Urothelium cell line (cell line): ENCODE measurements at places on chromosomes 6 and 20.
A peak's percentile ranks its signal among the peaks of the same experiment; 100 is the strongest.

DNA sequence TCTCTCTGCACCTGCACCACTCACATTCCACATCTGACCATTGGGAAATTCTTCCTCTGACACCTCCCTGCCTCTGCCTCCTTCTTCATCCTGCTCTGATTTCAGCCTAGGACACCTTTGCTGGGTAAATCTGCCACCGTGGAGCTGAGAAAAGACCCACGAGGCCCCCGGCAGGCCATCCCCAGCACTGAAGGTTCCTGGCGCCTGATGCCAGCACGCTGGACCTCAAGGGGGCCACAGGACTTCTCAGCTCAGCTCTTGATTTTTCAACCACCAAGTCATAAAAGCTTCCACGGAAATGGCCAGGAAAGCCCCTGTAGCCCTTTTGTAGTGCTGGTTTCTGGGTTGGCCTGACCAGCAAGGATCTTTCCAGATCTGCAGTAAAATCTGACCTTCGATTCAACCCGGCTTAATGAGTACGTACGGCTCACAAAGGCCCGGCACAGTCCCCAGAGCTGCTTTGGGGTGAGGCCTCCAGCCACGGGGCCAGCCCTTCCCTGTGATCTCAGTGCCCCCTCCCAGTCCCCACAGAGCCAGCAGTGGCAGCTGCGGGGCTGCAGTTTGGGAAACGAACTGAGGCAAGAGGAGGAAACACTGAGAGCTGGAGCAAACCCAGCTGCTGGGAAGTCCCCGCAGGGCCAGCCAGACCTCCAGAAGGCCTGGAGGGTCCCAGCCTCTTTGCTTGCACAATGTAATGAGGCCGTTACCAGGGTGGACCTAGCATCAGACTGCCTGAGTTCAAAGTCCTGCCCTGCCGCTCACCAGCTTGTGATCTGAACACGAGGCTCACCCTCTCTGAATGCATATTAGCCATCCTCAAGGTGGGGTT, 157.5 kb downstream of the BMP7 start:
- no peak for DNase-seq

- no peak for DNase-seq
Measured at GRCh38 chr6:37311741-37312473, 41.9 kb upstream of the RNF8 start.

GRCh38 chr6:37691904-37692806, 5.5 kb downstream of the MDGA1 start:
- DNase-seq = peak; percentile 89

- no peak for DNase-seq
Measured at GRCh38 chr20:37385176-37385575, 39.2 kb downstream of the SRC start.

GRCh38 chr6:28239636-28240035, 12.4 kb downstream of the ZKSCAN4 start:
- no peak for DNase-seq

GRCh38 chr6:138307816-138308730, 69.6 kb upstream of the SMIM28 start:
- peak; percentile 29 for DNase-seq

GRCh38 chr20:24007073-24007595, 18.6 kb upstream of the GGTLC1 start:
- DNase-seq = no peak

- no peak for DNase-seq
Measured at GRCh38 chr6:96164802-96165201, 149.0 kb downstream of the FUT9 start.

DNA sequence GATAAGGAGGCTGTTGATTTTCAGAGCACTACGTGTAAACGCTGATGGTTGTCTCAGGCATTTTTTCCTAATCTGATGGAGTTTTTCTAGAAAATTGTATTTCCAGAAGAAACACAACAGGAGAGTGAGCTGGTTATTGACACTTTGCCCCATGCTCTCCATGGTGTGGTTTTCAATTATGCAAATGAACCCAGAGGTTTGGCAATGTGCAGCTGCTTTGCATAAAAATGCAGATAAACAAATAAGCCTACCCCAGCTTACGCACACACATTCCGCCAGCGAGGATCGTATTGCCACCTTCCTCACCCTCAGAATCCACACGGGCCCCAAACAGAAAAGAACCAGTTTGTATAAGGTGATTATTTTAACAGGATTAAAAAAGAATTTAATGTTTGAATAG, 45.1 kb upstream of the FRMD1 start:
- DNase-seq = no peak

- no peak for DNase-seq
Measured at GRCh38 chr20:21361266-21361665, 36.1 kb downstream of the NKX2-4 start.

- no peak for DNase-seq
Measured at GRCh38 chr6:136656121-136656520, 105.9 kb upstream of the MAP7 start.

- no peak for DNase-seq
Measured at GRCh38 chr6:49151461-49151860, 311.6 kb downstream of the MMUT start.

DNA sequence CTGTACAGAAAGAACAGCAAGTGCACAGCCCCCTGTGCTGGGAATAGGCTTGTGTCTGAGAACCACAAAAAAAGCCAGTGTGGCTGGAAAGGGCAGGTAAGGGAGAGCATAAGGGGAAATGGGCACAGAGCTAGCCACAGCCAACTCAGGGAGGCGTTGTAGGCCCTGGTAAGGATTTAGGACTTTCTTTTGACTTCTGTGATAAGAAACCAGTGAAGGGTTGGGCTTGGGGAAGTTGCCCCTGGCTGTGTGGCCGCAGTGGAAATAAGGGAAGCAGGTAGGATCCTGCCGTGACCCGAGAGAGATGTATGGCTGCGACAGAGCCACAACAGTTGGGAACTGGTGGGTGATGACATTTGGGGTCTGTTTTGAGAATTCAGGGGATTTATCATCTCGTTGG, 30.0 kb upstream of the PHACTR2 start:
- DNase-seq = no peak

GRCh38 chr20:40291493-40292135, 397.4 kb downstream of the MAFB start:
- DNase-seq = no peak

GRCh38 chr6:93787841-93788240, 368.5 kb upstream of the EPHA7 start:
- DNase-seq = no peak

DNA sequence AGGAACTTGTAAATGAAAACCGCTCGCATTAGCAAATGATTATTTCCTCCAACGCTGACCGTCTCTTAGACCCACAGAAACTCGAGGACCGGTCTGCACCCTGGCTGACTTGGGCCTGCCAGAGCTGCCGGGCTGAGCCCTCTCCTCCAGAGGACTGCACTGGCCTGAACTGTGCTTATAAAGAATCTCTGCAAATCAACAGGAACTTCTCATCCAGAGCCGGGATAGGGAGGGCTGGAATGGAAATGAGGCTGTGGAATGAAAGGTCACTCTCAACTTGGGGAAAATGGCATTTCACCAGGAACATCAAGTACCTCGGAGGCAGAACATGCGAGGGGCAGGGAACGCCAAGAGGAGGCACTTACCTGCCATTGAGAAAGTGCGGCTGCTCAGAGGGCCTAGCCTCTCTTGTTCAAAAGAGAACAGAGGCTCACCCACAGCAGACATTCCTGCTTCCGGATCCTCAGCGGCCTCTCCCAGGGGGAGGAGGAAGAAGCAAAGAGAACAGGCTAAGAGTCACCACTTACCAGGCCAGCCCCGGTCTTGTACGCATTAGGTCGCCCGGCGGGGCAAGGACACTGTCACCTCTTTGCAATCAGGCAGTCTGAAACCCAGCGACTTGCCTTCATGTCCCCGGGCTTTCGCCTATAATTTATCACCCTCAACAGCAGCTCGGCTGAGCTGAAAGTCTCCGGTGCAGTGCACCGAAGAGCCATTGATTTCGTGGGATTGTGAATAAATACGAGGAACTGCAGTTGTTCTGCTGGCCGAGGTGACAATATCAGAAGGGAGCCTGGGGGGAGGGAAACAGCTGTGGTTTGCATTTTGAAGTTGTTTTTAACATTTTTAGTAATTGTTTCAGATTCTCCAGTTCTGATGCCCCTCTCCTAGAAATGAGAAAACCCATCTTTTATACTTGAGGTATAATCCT, 37.6 kb downstream of the ZMYND8 start:
- peak; percentile 53 for DNase-seq

- DNase-seq = no peak
Measured at GRCh38 chr20:25206548-25206947, 11.0 kb downstream of the ENTPD6 start.

DNA sequence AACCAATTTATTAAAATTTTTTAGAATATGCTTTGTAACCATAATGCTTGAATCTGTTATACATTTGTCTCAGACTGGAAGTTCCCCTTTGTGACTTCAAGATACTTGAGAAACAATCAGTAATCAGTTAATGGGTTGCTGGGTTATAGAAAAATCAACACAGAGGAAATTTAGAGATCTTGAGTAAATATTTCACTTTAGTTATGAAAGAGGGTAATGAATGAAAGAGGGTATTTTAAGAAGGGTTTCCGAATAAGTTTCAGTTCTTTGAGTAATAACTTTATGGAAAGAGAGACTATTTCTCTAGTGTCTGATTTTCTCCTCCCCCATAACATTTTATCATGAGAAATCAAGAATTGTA, 21.4 kb downstream of the ZFAND3 start:
- DNase-seq = no peak

DNA sequence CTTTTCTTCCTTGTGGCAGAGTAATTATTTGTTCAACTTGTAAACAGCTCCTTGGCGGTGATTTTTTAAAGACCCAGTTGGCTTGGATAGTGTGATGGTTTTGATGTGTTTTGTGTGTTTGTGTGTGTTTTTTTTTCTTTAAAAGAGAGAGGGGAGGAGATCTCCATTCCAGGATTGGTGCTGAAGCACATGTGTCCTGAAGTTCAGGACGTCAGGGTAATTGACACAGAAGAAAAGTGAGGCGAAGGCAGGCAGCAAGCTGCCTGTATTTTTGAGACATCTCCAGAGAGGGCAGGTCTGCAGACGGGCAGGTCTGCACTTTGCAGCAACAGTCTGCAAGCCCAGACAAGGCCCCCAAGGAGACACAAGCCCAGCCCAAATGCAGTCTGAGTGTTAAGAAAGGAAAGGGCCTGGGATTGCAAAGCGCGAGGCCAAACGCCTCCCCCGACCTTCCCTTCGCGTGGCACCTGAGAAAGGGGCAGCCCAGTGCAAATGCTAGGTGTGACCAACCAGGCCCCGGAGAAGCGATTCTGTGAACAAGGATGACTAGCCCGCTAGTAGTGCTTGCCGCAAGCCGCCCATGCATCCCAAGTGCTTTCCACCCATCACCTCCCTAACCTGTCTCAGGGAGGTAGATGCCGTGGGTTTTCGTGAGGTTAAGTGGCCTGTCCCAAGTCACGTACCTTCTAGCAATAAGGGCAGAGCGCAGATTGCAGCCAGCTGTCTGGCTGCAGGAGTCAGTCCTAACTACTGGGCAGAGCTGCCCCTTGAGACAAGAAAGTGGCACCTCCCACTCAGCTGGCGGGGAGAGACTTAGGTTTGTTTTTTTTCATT, 230.5 kb downstream of the ZMYND8 start:
- peak; percentile 66 for DNase-seq

DNA sequence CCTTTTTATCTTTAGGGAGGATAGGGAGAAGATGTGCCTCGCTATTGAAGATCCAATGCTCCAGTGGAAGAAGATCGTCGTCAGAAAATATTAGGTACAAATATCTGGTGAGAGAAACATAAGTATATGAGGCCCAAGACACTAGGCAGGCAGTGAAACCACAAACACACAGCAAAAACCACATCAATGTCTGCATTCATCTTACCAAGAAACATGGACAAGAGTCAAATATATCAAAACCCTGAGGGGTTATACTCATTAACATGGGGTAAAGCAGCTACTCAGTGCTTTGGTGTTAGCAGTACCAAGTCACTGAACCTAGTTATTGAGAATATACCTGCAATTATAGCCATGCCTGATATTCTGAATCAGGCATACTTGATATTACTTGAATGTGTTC, 101.4 kb upstream of the FAM184A start:
- DNase-seq = no peak

GRCh38 chr20:63661108-63661507, 3.0 kb downstream of the RTEL1 start:
- DNase-seq = no peak

GRCh38 chr6:56073761-56074160, 173.6 kb downstream of the COL21A1 start:
- no peak for DNase-seq

DNA sequence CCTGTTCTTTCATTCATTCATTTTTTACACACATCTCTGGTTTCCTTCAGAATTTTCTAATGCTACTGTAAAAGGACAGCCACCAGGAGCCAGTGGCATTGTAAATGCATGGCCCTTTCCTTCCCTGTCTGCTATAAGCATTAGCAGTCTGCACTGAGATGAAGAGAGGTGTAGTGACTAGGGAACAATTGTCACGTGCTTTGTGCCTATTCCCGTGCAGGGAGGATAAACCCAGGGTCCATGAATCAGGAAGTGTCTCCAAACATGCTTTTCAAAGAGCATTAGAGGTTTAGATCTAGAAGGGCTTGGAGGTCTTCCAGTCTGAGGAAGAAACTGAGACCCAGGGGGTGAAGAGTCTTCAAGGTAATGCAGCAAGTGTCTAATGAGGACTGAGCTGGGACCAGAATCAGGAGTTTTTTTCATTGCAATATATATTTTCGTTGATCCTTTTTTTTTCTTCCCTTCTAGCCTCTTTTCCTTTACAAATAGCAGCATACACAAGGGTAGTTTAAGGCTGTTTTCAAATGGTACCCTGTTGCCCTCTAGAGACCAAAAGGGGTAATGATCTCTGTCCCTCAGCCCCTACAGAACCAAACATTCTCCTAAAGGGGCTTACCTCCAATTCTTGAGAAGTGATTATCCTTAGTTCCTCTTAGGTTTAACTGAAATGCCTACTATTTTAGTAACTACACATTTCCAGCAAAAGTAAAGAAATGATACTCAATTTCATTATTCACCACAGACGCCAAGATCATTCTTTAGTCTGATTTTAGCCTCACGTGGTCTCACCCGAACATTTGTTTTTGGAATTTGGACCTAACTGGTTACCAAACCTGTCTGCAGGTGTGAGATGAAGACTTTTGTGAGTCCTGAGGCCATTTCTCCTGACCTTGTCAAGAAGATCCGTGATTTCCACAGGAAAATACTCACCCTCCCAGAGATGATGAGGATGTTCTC, 6.6 kb downstream of the TRIM15 start:
- DNase-seq = peak; percentile 50

DNA sequence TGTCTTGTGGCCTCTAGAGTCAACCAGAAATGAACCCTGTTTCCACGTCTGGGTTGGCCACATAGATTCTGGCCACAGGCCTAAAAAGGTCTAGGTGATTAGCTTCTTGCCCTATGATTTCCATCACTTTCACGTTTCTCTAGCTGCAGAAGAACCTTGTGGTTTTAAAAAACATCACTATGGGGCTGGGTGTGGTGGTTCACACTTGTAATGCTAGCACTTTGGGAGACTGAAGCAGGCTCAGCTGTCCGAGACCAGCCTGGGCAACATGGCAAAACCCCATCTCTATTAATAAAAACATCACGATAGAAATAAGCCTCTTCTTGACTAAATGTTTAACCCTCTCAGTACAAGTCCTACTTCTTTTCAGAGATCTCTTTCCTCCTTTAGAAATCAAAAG, 27.6 kb downstream of the POLR1C start:
- no peak for DNase-seq

GRCh38 chr20:36408219-36408618, 102.1 kb downstream of the DLGAP4 start:
- peak; percentile 41 for DNase-seq
